Bronchial epithelial cell (primary cell): ENCODE measurements at places on chromosomes 12 and 14. TPM values are rescaled to one million over a fixed set of nuclear protein-coding genes. Genes with fewer than 3 reads are reported as not detected.

- DNase-seq, result no peak
Measured at GRCh38 chr12:90745211-90745610, 209.8 kb downstream of the CCER1 start.

The AKT1 gene
- total RNA-seq, result 164 and 191 TPM in 2 replicates

The WBP11 gene
- total RNA-seq, result 3.7 and 9.2 TPM in 2 replicates

The AQP6 gene
- under 0.01 TPM in 1 of 2 replicates, not detected in the other for total RNA-seq
